Stimulated activated CD8-positive, alpha-beta memory T cell treated with anti-CD3 and anti-CD28 coated beads, Interleukin-7, amount 100 ng/mL, for 1 hour (primary cell): ENCODE measurements at places on chromosomes 3 and 15.

- DNase-seq, result no peak
These were observed 463.1 kb downstream of the TBL1XR1 start for GRCh38 chr3:176734146-176734545.

DNA sequence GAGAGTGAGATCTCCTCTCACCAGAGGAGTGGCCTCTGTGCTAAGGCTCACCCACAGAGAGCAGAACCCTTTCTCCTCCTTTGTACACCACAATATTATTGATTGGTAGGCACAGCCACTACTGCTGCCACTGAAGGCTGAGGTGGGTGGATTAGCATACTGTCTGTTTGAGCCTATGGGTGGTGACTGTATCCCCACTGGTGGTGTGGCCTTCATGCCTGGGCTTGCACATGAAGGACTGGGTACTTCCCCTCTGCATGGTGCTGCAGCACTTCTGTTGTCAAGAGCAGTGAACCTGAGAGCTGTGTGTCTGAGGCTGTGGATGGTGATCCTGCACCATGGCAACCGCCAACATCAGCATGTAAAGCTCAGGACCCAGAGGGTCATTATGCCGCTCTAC lies 35.7 kb upstream of the NECTIN3 start:
- DNase-seq, result no peak

DNA sequence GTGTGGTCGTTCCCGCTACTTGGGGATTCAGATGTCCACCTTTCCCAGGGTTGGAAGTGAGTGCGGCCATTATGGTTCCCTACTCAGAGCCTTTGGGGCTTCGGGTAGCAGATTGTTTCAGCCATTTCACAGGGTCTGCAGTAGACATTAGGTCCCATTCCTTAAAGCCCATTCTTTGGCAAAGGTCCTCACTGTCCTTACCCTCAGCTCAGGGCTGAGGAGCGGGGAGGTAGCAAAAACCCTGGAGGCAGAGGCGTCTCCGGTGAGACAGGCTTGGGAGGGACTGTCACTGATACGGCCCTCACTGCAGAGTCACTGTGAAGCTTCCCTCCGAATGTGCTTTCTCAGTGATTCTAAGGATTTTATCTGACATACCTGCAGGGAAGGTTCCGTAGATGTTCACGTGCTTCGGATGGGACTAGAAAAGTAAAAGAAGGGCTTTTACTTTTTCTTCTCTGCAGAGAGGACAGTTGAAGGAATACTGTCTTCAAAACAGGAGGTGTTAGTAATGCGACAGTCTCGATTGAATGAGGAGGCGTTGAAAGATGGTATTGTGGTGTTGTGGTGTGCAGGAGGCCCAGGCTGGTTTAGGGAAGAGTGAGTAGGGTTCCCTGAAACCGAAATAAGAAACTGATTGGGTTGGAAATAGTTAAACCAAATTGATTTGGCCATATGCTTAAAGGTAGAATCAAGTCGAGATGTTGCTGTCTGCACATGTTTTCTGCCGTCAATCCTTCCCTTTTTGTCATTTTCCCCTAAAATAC lies 630 bp downstream of the ATP6V1A start:
- no peak for DNase-seq

DNA sequence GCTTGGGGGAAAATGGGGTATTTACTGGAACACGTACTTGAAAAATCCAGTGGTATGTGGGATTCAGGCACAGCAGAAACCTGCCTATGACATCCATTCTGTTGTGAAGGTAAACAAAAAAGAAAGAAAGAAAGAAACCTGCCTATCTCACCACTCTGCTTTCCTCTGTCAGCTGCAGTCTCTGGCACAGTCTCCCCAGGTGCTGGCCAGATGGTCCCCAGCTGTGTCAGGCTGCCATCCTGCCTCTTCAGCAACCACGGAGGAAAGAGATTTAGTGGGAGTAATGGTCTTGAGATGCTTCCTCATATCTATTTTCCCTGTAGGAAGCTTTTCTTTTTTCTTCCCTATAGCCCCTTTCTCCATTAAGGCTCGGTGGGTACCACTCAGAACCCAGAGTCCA lies 2.5 kb upstream of the PXYLP1 start:
- DNase-seq, result no peak

DNA sequence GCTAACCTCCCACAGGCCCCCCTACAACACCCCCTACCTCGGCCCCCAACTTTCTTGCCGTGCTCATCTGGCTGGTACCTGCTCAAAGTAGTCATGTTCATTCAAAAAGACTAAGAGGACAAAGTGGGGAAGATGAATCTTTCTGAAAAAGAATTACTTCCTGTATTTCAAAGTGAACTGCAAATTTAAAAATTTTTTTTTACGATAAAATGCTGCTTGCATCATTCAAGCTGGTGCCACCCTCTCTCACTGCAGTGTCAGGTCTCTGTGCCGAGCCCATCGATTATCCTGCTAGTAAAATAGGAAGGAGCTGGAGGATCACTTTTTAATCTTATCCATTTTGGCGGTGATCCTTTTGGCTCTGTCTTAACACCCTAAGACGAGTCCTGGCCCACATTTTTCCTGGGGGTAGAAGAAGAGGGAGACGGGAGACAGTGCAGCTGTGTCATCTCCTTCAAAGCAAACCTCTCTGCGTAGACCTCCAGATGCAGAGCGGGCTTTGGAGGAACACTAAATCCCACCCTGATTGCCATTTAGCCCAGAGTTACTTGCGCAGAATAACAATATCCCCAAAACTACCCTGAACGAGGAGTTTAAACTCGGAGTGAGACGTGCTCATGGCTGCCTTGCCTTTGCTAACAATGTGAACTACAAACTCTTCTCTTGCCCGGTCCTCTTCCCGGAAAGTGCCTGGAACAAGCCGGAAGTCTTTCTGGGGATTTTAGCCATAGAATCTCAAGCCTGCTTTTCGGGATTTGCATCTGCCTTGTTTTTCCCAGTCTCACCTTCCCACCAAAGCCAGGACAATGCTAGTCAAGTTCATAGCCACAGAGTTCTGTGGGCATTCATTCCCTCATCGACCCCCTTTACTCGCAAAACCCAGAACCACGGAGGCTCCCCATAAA lies 66.2 kb upstream of the CGNL1 start:
- DNase-seq, result no peak

DNA sequence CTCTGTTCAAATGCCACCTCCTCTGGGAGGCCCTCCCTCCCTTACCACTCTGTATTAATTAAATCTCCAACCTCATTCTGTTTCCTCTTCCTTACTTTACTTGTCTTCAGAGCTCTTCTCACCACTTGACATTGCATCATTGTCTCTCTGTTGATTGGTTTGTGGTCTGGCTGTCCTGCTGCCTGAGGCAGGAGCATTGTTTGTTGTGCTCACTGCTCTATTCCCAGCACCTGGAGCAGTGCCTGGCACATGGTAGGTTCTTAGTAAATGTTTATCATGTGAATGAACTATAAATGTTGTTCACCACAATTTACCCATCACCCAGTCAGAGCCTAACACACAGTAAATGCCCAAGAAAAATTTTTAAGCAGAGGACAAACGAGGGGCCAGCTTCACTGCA lies 6.7 kb upstream of the BFSP2 start:
- DNase-seq, result no peak

- no peak for DNase-seq
These were observed 50.4 kb downstream of the RBM15B start for GRCh38 chr3:51441282-51442030.

DNA sequence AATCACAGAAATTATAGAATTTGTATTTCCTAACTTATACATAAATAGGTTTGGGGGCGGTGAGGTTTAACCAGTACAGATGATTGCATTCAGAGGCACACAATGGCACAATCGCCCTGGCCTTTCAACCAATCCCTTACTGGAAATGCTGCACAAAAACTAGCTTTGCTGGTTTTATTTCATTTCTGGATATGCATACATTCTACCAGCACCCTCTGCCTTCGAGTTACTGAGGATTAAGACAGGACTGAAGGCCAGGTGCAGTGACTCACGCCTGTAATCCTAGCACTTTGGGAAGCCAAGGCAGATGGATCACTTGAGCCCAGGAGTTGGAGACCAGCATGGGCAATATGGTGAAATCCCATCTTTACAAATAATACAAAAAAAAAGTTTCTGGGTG lies 336.1 kb downstream of the ARRDC4 start:
- DNase-seq, result no peak
